ENCODE measurements at places on chromosomes 1 and 21.

DNA sequence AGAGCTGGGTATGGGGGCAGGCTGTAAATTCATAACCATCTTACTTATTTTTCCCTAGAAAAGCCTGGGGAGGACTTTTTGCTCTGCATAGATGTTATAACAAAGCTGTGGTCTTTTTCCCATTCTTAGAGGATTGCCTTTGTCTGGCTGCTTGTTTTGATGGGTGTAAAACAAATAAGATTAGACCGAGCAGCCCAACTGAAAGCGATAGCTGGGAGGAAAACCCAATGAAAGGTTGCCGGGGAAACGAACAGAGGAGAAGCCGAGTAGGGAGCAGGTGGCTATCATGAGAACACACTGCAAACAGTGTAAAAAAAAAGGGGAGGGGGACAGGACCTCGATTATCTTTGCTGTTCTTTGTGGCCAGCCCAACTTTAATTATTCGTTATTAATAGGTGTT is 1.9 kb downstream of the ELAVL4 start:
- peak; percentile 29 for DNase-seq

DNA sequence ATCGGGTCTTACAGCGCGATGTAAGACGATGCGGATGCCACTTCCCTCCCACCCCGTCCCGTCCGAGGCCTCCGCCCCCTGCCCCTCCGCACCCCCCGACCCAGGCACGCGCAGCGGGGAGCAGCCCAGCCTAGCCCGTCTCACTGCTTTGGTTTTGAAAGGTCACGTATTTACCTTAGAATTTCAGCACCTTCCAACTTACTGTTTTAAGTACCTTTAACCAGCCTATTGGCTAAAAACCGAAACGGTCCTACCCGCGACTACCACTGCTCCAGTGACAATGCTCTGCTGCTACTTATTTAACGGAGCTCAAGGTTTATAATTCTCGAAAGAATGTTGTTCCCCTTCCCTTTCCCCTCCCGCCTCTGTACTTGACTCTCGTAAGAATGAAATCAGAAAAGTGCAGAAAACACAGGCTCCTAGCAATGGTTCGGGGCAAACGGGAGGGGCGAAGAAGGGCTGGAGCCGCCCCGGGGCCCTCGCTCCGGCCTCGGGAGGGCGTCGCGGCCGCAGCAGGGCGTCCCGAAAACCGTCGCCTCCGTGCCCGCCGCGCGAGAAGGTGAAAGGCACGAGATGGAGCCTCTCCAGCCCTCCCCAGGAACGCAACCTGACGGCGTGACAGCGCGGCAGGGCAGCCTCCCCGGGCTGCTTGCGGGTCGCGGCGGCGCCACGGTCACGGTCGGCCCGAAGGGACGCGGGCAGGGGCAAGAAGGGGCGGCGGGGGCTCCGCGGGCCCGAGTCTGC is 667 bp downstream of the TMEM50B start:
- no peak for DNase-seq

- DNase-seq = no peak
These were observed 267.3 kb upstream of the DUSP10 start for GRCh38 chr1:222009105-222009730.

DNA sequence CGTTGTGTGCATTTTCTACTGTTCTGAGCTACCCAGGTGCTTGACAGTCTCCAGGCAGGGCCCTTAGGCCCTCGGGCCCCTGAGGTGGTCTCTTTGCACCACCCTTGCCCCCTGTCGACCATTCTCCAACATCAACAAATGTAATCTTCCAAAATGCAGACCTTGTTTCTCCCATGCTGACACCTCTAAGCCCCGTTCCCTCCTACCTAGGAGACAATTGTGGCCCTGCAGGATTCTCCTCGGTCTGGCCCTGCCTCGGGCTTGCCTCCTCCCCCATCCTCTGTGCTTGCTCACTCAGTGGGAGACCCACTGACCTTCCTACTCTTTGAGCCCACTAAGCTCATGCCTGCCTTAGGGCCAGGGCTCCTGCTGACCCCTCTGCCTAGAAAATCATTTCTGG is 104.2 kb upstream of the TARDBP start:
- no peak for DNase-seq

GRCh38 chr1:50416553-50417453 is 6.4 kb downstream of the DMRTA2 start:
- DNase-seq = no peak

GRCh38 chr1:194043984-194044755 is 857.8 kb upstream of the B3GALT2 start:
- DNase-seq = no peak

GRCh38 chr21:21750124-21750825 is 752.1 kb downstream of the NCAM2 start:
- no peak for DNase-seq

DNA sequence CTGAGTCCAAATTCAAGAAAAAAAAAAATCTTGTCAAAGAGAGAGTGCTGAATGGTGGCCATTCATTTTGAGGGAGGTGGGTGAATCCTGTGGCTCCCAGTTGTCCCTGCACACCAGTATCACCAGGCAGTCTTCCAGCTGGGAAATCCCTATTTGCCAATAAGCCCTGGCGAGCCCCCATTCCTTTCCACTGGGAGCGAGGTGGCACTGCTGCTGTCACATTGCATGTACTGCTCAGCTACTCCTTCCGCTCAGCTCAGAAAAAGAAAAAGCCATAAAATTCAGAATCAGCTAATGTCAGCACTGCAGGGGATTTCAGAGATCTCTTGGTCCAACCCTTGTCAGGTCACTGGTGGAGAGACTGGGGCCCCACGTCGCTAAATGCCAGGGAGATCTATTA is 298.5 kb downstream of the OMA1 start:
- DNase-seq = no peak

DNA sequence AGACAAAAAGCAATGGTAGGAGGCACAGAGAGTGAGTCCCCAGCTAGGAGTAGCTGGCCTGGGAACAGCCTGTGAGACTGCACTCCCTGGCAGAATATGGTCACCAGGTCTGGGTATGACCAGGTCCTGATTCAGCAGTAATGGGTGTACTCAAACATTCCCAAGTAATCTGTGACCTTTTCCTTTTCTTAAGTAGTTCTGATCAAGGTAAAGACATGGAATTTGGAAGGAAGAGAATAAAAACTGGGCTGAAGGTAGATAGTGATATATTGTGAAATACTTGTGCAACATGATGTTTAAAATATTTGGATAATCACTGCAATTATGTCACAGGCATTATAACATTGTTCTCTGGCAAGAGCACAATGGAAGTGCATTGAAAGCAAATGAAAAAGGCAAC is 147.2 kb upstream of the DPYD start:
- no peak for DNase-seq

- DNase-seq = no peak
These were observed 122.8 kb upstream of the USP24 start for GRCh38 chr1:55337801-55338447.

- DNase-seq = no peak
These were observed 3.8 kb upstream of the LRRC8C start for GRCh38 chr1:89629146-89629545.

DNA sequence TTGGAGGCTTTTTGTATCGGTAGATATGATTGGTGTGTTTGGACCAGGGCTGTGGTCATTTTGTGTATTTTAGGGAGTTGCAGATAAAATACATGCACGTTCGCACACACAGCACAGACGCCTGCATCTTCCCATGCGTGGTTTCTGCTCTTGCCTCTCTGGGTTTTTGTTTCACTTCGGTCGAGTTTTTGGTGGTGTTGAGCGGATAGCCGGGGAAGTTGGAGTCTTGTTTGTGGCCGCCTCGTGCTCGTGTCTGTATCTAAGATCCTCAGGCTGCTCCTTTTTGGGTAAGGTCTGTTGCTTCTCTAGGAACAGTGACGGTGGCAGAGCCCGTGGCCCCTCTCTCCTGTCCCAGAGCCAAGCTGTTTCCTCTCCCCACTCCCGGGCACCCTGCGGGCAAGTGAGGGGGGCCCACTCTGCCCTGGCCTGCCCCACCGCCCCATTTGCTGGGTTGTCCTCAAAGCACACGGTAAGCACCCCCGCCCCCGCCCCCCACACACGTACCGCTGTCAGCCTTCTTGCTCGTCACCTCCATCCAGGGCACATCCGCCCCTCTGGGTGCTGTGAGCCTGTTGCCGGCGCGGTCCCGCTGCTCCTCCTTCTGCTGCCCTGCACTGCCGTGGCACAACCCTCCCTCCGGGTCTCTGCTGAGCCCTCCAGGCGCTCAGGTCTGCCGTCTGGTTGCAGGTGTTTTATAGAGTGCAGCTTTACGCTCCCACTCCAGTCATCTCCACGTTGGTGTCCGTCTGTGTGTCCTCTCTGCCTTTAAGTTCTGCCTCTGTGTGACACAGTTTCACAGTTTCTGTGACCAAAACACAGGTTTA is 51.9 kb downstream of the AGPAT3 start:
- no peak for DNase-seq

GRCh38 chr1:146016891-146017290 is 4.6 kb downstream of the HJV start:
- DNase-seq = no peak

DNA sequence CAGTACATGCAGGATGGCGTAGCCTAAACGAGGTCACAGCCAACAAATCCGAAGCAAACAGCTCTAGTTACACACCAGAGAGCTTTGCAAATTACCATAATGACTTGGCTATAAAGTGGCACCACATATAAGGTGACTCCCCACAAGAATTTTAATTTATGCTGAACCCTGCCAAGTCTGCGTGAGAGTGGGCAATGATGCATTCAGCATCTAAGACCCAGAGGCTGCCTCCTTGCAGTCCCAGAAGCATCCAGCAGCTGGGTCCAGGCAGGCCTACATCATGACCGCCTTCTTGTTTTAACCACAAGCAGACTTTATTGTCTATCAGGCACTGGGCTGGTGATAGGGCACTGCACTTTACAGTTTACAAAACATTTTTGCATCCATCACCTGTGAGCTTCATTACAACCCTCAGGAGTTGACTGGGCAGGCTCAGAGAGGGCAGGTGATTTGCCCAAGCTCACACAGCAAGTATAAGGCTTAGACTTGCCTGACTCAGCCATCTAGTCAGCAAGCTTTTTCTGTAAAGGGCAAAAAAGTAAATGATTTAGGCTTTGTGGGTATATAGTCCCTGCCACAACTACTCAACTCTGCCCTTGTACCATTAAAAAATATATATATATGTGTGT is 134.6 kb downstream of the GLIS1 start:
- DNase-seq = no peak

DNA sequence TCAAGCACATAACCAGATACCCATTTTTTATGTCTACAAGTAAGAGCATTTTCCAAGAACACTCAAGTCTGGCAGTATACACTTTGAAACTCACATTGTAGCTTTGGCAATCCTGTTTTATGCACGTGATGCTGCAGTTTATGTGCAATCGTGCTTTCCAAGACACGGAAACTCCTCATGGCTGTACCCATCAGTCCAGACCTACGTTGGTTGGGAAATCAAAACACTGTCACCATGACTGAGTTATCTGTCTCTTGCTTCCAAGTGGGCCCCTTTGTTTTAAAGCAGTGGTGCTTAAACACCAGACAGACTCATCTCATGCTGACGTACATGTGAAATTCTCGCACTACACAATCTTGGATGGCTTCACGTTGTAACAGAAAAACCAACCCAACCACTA is 192.8 kb downstream of the LTN1 start:
- no peak for DNase-seq

DNA sequence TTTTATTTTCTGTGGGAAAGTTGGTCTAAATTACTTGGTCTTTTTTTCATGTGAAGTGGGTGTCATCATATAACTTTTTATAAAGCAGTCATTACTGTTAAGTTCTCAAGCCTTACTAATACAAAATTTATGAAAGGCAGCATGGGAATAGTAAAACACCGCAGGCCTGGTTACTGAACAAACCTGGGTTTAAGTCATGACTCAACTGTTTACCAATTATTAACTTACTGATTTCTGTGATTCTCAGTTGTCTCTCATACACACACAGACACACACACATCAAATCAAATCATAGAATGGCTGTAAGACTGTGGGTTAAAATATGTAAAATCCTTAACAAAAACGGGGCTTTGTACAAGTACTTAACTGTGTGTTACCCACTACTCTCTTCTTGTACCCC is 14.6 kb downstream of the MAEL start:
- DNase-seq = no peak

GRCh38 chr1:224631462-224632115 is 15.5 kb downstream of the CNIH3 start:
- DNase-seq = no peak

DNA sequence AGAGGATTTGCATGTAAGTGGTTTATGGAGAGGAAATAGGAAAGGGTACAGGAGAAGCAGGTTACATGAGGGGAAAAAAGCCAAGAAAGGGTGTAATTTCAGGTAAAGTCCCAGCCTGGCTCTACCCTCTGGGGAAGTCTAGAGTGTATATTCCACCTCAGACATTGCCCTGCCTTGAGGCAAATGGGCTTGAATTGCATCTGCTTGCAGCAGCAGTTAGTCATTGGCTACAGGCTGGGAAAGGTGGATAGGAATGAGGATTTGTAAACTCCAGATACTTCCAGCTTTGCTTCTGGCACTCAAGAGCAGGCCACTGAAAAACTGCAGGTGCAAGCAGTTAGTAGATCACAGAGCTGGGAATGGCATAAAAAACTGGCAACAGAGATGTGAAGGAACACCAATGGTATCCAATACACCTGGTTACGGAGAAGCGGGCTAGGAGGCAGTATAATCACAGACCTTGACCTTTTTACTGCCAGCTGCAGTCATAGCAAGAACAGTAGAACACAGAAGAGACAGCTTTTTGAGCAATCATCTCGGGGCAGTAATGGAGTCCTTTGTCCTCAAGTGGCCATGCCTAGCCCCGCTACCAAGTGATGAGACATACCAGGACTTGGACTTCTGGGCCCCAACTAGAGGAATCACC is 226.9 kb upstream of the NRIP1 start:
- DNase-seq = no peak

GRCh38 chr1:192801451-192801850 is 7.4 kb upstream of the RGS2 start:
- no peak for DNase-seq

GRCh38 chr1:153567621-153568366 is 2.1 kb upstream of the S100A2 start:
- no peak for DNase-seq

- no peak for DNase-seq
These were observed 1.7 kb downstream of the CFAP410 start for GRCh38 chr21:44337449-44337848.

DNA sequence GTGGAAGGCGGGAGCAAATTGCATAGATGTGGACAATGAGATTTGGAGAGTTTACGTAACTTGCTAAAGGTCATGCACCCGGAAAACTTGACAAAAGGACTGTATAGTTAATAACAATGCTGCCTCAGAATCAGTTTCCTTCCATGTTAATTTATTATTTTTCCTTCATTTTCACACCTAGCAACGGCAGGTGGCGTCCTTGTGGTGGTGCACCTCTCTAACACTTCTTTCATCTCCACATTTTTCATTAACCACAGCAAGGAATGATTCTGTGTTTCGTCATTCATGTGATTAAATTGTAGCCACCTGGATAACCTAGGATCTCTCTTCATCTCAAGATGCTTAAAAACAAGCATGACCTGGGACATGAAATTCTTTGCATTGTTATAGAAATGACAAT is 2133.0 kb downstream of the NCAM2 start:
- no peak for DNase-seq

DNA sequence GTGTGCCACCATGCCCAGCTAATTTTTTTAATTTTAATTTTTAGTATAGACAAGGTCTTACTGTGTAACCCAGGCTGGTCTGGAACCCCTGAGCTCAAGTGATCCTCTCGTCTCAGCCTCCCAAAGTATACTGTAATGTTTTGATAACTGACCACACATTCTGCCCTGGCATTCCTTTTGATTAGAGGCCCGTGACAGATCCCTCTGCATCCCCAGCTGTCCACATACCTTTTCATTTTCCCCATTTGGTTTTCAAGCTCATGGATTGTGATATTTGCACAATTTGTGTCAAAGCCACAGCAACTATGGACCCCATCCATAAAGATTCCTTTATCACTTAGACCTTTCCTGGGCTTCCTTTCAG is 116.8 kb upstream of the ATP1A1 start:
- no peak for DNase-seq

- no peak for DNase-seq
These were observed 494.3 kb downstream of the PTPRU start for GRCh38 chr1:29730623-29731022.
